ENCODE measurements at places on chromosomes 2 and 18.

DNA sequence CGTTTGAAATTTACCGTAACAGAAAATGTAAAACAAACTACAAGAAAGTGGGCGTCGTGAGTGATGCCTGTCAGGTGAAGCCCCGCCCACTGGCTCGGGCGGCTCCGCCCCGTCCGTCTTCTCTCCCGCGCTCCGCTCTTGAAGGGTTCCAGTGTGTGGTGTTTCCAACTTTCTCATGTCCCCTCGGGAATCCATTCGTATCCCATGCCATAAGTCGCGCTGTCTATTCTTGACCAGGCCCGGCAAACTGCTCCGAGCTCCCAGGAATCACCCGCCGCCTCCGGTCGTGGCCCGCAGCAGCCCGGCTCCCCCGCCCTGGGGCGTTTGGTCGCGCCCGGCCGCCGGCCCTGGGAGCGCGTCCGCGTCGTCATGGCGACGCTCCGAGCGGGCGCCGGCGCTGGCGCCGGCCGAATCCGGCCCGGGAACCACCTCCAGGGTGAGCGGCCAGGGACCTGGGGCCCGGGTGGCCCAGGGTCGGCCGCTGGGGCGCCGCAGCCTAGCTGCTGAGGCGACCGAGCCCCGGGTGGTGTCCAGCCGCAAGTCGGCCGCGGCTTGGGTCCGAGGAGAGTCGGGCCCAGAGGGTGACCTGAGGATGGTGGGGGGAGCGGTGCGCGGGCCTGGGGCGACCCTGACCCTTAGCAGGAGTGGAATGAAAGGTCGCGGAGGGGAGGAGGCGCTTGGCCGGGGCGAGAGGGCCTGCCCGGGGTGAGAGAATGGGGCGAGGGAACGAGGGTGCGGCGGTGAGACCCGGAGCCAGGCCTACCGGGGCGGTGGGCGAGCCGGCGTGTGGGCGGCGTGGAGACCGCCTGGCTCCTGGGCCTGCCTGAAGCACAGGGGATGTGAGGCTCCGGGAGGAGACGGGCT, at the start of gene CFAP221:
TSS of gene CFAP221 (plus strand) at position 375 of the 864 bp plus-strand sequence. CDS start 1,683 bp downstream, outside the sequence.
- no peaks in the 10 kb centered on the region for H3K36me3 ChIP-seq

DNA sequence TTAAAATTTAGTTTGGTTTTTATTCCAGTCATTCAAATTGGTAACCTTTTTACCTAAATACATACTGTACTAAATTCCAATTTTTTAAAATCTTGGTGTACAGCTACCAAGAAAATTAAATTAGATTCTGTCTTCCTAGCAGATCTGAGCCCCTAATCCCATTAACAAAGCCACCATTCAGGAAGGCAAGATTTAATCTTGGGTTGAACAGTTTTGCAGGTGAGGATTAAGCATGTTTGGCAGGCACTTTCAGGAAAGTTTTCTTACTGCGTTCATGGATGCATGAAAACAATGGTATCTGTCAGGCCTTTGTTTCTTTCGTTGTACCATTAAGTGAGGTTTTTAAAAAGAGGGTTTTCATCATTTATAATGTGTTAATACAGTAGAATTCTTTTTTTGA, 32.8 kb downstream of the ITPRID2 start:
- H3K36me3 ChIP-seq: peaks cover 15% of the 10 kb centered on the region
- no peak overlapping the region for H3K27ac ChIP-seq
- DNase-seq: no peak
- no peak overlapping the region for H3K4me3 ChIP-seq
- H3K4me1 ChIP-seq: no peaks in the 10 kb centered on the region

- no peak overlapping the region for H3K27ac ChIP-seq
- H3K36me3 ChIP-seq: no peaks in the 10 kb centered on the region
- H3K4me1 ChIP-seq: no peaks in the 10 kb centered on the region
- DNase-seq: no peak
- no peaks in the 10 kb centered on the region for H3K27me3 ChIP-seq
- no peak overlapping the region for H3K4me3 ChIP-seq
Observed at GRCh38 chr2:27014771-27015433, 17.9 kb upstream of the TMEM214 start.

DNA sequence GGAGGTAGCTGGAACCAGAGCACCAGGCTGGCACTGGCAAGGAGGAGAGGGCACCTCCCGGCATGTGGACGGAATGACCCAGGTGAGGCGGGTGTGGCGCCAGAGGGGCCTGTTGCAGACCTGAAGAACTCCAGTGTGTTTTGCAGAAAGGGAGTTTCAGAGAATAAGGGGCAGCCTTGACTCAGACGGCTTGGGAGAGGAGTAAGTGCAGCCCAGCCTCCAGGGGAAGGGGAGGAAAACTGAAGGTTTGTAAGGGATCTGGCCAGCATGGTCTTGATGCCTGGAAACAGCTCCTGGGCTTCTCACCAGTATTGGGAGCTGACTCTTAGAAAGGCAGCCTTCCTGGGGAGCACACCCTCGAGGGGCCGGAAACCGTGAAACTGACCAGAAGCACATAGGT, 101.1 kb downstream of the AGAP1 start:
- H3K27ac ChIP-seq: no peak overlapping the region
- H3K4me1 ChIP-seq: no peaks in the 10 kb centered on the region
- H3K36me3 ChIP-seq: no peaks in the 10 kb centered on the region
- no peaks in the 10 kb centered on the region for H3K27me3 ChIP-seq

DNA sequence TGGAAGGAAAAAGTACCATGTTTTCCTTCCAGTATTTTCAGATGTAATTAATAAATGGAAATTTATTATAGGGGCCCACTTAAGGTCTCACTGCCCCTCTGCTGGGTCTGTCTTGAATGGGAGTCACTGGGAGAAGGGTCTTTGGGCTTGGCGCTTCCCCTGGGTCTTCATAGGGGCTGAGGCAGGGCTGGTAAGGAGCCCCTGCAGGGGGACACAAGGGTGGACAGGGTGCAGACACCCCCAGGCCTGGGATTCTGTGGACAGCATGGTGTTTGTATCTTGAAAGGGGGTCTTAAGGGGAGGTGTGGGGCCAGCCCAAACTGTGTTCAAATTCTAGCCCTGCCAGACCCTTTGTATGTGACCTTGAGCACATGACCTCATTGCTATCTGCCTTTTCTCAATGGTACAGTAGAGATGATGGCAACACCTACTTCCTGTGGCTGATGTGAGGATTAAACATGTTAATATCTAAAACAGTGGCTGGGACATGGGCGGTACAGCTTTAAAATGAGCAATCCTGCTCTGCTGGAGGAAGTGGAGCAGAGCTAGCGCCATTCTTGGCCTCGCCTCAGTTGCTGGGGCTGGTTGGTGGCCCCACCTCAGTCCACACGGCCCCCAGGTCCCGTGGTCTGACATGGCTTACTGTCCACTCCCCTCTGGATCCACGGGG, 71.6 kb downstream of the GNAL start:
- DNase-seq: no peak
- no peak overlapping the region for H3K27ac ChIP-seq
- no peaks in the 10 kb centered on the region for H3K4me1 ChIP-seq

GRCh38 chr2:207768168-207768865, 1.4 kb downstream of the FZD5 start:
- peak overlapping the region; percentile 72 for H3K4me3 ChIP-seq
- H3K4me1 ChIP-seq: peaks cover 44% of the 10 kb centered on the region

DNA sequence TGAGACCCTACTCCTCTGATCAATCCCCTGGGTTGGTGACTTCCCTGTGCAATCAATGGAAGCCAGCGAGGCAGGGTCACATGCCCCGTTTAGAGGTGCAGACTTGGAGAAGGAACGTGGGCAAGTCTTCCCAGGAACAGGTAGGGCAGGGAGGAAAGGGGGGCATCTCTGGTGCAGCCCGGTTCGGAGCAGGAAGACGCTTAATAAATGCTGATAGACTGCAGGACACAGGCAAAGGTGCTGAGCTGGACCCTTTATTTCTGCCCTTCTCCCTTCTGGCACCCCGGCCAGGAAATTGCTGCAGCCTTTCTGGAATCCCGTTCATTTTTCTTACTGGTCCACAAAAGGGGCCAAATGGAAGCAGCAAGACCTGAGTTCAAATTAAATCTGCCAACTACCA, 821 bp upstream of the PROC start:
- H3K36me3 ChIP-seq: no peaks in the 10 kb centered on the region
- no peak overlapping the region for H3K4me3 ChIP-seq
- DNase-seq: no peak
- peaks cover 14% of the 10 kb centered on the region for H3K4me1 ChIP-seq

DNA sequence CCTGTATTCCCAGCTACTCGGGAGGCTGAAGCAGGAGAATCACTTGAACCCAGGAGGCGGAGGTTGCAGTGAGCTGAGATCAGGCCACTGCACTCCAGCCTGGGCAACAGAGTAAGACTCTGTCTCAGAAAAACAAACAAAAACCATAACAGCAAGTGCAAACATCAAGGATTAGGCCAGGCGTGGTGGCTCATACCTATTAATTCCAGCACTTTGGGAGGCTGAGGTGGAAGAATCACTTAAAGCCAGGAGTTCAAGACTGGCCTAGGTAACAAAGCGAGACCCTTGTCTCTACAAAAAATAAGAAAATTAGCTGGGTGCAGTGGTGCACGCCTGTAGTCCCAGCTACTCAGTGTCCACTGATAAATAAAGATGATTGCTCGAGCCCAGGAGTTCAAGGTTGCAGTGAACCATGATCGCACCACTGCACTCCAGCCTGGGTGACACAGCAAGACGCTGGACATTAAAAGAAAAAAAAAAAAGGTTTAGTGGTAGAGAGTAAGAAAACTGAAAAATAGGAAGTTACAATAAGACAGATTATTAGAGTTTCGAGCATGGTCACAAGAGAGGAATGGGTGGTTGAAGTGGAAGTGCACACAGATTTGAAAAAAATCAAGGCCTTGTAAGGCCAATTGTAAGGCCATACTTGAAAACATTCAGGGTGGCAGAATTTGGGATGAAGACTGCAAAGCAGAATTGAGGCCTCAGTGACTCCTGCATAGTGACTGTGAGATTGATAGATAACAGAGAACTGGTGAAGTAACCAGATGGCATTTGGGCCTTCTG, 6.4 kb upstream of the KCMF1 start:
- H3K36me3 ChIP-seq: peaks cover 28% of the 10 kb centered on the region
- peaks cover 22% of the 10 kb centered on the region for H3K4me1 ChIP-seq
- H3K27me3 ChIP-seq: no peaks in the 10 kb centered on the region

GRCh38 chr2:217568289-217568971, 434.4 kb downstream of the TNS1 start:
- H3K27ac ChIP-seq: no peak overlapping the region
- H3K4me1 ChIP-seq: no peaks in the 10 kb centered on the region
- H3K27me3 ChIP-seq: no peaks in the 10 kb centered on the region
- DNase-seq: no peak
- no peak overlapping the region for H3K4me3 ChIP-seq
- no peaks in the 10 kb centered on the region for H3K36me3 ChIP-seq

DNA sequence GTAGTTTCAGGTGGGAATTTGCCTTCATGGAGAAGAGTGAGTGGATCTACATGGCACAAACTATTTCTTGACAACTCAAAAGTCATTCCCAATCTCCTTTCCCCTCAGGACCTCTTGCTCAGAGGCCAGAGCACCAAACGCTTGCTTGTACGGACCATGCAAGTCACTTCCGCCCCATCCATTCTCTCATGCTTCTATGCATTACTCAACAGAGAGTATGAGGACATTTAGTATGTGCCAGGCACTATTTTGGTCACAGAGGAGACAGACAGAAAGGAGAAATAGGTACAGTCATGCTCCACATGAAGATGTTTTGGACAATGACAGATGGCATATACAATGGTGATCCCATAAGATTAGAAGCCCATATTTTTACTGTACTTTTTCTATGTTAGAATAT, 117.5 kb downstream of the ACTR3 start:
- no peak overlapping the region for H3K27ac ChIP-seq
- peaks cover 2% of the 10 kb centered on the region for H3K27me3 ChIP-seq
- H3K36me3 ChIP-seq: no peaks in the 10 kb centered on the region
